T-helper 22 cell (primary cell): ENCODE measurements at places on chromosomes 6 and 20.
A peak's percentile ranks its signal among the peaks of the same experiment; 100 is the strongest.

DNA sequence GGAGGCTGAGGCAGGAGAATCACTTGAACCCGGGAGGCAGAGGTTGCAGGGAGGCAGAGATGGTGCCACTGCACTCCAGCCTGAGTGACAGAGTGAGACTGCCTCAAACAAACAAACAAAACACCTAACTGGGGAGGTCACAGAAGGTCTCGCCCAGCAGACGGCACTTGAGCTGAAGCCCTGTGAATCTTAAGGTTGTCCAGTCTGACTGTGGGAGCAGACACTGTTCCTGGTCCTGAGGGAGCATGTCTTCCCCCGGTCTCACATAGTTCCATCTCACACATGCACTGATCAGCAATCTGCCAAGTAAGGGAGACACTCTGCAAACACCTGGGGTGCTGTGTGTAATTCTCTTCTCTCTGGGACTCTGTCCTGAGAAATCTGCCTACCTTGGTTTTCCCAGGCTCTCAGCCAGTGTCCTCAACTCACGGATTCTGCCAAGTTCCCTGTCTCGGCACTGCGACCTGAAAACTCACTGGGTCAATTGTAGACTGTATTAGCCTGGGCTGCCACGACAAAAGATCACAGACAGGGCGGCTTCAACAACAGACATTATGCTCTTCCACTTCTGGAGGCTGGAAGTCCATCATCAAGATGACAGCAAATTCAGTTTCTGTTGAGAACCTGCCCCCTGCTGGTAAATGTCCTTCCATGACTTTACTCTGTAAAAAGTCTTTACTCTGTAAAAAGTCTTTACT lies 94.3 kb downstream of the JPH2 start:
- DNase-seq: no peak

DNA sequence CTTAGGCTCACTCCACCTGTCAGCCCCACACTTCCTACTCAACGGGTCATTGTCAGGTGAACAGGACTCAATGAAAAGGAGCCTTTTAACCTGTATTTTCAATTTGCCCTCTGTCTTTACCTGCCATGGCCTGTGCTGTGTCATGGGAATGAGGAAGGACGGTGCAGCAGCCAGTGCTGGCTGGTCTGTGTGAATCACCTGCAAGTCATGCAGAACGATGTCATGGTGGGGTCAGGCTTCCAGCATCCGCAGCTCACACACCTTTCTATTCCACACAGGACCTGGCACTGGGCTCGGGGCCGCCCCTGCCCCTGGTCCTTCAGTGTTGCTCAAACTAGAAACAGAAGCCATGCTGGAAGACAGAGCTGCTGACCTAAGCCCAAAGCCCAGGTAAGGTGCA lies 188.7 kb upstream of the GMDS start:
- DNase-seq: no peak

GRCh38 chr6:37242429-37243052 lies 15.0 kb upstream of the TBC1D22B start:
- DNase-seq: no peak

DNA sequence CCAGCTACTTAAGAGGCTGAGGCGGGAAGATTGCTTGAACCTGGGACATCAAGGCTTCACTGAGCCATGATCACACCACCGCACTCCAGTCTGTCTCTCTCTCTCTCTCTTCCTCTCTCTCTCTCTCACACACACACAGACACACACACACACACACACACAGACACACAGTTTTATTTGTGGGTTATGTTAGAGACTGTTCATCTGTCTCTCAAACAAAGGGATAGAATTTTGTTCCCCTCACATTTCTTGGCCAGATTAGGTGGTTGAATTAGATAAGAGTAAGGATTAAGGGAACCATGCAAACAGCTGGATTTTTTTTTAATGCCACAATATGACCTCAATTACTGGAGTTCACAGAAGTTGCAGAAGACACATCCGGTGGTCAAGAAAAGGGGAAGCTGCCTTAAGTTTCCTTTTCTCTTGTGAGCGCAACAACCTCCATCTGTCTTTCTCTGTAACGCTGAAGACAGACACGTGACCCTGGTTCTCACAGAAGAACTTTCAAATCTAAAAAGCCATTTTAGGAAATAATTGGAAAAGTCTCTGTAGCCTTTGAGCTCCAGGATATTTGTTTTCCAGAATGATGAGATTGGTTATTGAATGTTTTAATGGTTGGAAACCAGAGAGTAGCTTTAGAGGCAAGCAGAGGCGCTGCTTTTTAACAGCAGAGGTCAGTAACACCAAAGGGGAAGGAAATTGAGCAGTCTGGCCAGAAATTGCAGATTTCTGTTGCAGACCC lies 32.9 kb upstream of the LGSN start:
- DNase-seq: no peak

GRCh38 chr6:13250703-13251102 lies 77.6 kb downstream of the TBC1D7 start:
- DNase-seq: no peak

- DNase-seq: no peak
These were observed 503.9 kb downstream of the EPHA7 start for GRCh38 chr6:92915466-92915865.

DNA sequence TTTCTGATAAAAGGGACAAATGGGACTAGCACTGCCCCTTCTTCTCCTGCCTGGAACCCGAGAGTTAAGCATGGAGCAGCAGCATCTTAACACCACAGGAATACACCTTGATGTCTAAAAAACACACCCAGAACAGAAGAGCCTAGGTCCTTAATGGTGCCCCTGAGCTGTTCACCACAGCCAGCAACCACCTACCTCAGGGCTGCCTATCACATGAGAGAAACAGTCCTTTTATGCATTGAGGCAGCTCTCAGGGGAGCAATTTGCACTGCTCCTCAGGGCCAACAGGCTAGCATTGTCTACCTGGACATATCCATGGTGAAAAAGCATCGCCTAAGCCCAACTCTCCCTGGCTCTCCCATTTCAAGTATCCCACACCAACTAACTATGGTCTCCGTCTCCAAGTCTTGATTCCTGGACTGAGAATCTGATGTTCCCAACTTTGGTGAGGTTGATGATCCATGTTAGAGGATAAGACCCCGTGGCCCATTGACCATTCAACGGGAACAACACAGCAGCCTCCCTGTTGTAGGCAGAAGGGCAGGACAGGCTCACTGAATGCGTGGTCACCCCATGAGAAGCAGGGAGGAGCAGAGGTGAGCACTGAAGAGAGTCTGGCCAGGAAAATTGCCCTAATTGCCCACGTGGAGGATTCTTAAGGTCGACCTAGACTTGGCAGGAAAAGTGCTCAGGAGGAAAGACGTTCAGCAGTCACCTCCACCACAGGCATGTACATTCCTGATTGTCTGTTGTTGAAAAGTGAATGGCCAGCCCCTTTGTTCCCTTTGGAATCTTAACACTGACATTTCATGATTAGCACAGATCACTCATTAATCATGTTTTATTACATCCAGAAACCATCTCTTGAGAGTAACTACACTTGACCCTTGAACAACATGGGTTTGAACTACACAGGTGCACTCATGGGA lies 4.2 kb upstream of the APMAP start:
- no peak for DNase-seq

- no peak for DNase-seq
These were observed 73.0 kb upstream of the SYNJ2 start for GRCh38 chr6:157908369-157909281.

GRCh38 chr6:85771925-85772430 lies 129.3 kb upstream of the SYNCRIP start:
- no peak for DNase-seq

- DNase-seq: no peak
These were observed 5.6 kb upstream of the ANKRD60 start for GRCh38 chr20:58233881-58234528.

- no peak for DNase-seq
These were observed 25.0 kb downstream of the HEBP2 start for GRCh38 chr6:138428944-138429598.

DNA sequence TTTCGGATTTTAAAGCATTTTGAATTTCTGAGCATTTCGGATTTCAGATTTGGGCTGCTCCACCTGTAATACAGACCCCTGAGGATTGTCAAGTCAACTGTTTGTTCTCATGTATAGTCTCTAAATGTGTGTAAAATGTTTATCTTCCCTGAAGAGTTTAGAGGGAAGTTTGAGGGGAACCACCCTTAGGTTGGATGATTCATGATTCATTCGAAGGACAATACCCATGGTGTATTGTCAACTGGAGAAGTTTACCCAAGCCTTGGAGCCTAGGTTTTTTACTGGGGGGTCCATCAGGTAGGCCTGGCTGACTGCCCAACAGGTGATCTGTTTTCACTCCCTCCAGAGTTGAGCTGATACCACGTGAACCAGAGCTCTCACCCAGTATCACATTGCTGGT lies 18.9 kb downstream of the GSTA4 start:
- no peak for DNase-seq

GRCh38 chr6:15116889-15117288 lies 129.0 kb upstream of the JARID2 start:
- no peak for DNase-seq

DNA sequence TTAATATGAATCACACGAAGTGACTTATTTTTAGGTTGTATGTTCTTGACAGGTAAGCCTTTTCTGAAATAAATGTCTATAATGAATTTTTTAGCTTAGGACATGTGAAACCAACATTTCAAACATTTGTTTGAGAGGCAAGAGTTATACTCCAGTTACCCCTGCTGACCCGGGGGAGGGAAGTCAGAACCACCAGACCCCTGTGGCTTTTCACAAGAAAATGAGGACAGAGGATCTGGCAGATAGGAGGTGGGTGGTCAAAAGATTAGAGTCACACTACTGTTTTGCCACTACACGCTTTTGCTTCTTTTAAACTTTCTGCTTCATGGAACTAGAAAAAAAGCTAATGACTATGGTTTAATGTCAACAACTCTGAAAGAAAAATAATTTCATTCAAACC lies 27.5 kb upstream of the ADGRF4 start:
- DNase-seq: no peak

DNA sequence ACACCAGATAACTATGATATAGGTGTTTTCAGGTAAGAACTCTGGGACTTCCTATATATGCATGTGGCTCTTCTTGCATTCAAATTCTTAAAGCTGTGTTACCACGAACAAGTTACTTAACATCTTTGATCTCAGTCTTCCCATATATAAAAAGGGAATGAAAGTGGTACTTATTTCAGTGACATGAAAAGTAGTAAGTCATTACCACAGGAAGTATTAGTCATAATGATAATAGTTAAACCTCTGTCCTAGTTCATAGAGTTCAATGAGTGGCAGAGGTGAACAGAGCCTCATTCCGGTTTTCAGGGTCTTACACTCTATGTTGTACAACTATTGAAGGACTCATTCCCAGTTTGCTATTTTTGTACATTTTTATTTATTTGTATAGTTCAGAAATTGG lies 237.0 kb downstream of the NKAIN2 start:
- no peak for DNase-seq

DNA sequence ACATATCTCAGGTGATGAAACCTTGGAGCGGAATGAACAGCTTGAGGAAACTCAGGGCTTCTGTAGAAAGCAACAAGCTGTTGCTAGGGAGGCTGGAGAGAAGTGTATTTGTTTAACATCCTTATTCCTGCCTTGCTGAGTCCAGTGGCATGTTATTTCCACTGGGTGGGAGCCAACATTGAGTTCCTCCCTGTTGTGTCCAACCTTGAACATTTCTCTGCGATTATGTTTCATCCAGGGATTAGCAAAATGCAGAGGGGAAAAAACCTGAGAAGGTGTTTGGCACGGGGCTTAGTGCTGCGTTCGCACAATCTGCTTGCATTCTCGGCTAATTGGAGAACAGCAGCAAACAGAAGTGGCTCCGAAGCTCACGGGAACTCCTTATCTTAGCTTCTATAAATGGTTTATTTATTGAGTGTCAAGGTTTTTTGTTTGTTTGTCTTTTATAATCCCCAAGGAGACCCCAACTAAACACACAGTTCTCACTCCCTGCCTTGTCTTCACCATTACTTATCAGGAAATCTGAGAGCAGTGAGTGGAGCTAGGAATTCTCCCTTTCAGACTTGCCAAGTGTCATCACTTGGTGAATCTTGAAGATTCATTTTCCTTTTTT lies 412.8 kb downstream of the CDC5L start:
- DNase-seq: no peak

DNA sequence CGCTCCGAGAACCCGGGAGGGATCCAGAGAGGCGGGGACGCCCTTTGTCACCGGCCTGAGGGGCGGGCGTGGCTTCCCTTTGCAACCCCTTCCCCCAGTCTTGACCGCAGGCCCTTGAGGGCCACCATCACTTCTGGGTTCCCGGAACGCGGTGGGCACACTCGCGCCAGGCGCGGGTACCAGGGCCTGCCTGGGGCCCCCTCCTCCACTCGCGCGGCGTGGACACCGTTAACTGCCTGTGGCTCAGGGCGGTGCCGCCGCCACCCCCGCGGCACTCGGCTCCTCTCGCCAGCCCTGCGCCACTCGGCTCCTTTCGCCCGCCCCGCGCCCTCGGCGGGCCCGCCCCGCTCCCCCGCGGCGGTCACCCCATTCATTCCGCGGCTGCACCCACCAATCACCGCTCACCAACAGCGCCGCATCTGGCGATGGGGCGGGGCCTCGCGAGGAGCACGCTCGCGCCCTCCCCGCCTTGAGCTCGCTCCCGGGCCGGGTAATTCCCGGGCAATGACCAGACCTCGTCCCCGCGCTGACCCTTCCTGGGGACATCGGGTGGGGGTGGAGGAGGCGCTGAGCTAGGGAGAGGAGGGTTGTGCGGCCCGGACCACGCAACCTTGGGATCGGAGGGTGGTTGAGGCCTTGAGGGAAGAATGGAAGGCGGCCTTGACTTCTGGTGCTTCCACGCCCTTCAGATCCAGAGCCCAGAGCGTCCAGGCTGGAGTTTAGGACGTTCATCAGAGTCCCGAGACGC lies 10.5 kb upstream of the ELOVL5 start:
- peak; percentile 79 for DNase-seq

DNA sequence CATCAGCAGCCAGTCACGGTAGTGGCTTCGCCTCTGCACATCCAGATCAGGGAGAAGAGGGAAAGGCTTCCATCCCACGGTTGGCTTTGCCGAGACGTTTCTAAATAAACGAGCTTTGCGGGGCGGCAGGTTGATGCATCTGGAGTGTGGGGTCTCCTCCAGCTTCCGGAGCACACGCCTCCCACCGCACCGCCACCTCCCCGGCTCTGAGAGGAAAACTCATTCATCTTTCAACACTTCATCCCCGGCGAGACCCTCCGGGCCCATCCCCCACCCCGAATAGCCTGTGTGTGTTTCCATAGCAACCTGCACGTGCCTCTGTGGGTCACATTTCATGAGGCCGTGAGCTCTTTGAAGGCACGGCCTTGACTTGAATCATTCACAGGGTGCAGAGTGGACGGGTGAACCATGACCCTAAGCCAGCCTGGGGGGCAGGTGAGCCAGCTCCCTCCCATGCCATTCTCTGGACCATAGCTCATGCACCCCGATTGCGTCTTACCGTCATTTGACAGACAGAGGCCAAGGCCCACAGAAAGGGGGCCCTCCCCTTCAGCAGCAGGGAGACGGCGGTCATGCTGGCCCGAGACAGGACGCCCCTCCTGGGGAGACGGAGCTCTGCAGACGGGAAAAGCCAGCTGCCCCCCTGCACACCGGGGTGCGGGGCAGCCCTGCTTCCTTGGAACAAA lies 16.2 kb upstream of the CHRNA4 start:
- no peak for DNase-seq

- no peak for DNase-seq
These were observed 37.8 kb downstream of the PTPN1 start for GRCh38 chr20:50547964-50548363.
